ENCODE measurements at places on chromosomes 3 and 15.

GRCh38 chr3:65785065-65785645 lies 253.6 kb downstream of the MAGI1 start:
- DNase-seq = peak; percentile 58

GRCh38 chr3:179733797-179734196 lies 81.0 kb downstream of the USP13 start:
- DNase-seq = no peak

DNA sequence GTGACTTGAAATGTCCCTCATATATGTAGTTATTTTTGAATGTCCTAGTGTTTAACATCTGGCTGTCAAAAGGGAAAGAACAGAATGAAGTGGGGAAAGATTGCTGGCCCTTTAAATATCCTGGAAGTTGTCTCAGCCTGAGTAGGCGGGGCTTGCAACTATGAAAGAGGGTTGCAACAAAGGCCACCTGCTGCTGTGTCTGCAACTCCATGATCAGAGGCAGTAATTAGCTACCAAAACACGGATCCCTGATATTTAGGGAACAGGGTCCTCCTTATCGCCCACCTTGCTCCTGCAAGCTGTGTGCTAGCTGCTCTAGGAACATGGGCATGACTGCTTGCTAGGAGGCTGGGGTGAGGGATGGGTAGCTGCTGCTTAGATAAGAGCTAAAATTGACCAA lies 100.2 kb upstream of the CFAP20DC start:
- no peak for DNase-seq

DNA sequence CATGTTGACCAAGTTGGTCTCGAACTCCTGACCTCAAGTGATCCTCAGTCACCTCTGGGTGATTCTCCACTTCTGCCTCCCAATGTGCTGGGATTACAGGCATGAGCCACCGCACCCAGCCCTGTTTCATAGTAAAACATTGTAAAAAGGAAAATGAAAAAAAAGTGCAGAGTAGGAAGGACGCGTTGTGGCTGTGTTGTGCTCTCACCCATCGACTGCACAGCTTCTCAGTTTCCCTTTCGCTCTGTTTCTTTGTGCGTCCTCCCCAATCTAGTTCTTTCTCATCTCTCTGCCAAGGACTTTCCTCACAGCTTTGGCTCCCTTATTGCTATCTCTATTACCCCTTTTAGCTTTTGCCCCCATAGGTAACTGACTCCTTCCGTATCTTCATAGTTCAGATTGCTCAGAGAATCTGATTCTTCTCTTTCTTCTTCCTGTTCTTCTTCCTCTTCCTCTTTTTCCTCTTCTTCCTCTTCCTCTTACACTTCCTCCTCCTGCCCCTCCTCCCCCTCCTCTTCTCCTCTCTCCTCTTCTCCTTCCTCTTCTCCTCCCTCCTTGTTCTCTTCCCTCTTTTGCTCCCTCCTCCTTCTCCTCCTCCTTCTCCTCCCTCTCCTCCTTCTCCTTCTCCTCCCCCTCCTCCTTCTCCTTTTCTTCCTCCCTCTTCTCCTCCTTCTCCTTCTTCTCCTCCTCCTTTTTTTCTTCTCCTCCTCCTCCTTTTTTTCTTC lies 81.1 kb upstream of the VGLL4 start:
- no peak for DNase-seq

GRCh38 chr3:149715247-149715646 lies 37.0 kb downstream of the COMMD2 start:
- no peak for DNase-seq

GRCh38 chr15:29652595-29652994 lies 169.7 kb downstream of the TJP1 start:
- no peak for DNase-seq

DNA sequence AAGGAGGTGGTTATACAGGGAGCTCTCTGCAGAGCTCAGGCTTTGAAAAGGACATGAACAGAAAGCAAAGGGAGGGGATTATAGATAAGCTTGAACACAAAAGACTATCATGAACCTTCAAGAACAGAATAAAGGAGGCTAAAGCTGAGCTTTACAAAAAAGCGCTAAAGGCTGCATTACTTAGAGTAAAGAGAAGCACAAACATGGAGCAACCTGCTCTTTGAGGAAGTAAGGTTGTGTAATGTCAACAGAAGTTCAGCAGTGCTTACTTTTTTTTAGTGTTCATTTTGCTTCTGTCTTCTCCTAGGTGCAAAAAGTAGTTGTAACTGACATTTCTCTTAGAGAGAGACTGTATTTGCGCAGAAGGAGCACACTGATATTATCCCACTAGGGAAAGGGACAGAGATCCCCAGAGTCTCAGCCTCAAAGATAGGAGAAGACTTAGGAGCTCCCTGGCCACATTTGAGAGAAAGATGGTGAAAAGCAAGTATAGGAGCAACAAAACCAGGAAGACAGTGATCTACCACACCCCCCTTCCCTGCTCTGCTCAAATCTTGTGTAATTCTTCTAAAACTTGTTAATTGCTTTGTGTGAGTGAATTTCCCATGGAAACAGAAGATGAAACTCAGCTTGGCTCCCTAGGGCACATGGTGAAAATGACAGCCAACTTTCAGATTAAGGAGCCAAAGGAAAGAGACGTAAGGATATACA lies 54.7 kb downstream of the QTRT2 start:
- DNase-seq = no peak

DNA sequence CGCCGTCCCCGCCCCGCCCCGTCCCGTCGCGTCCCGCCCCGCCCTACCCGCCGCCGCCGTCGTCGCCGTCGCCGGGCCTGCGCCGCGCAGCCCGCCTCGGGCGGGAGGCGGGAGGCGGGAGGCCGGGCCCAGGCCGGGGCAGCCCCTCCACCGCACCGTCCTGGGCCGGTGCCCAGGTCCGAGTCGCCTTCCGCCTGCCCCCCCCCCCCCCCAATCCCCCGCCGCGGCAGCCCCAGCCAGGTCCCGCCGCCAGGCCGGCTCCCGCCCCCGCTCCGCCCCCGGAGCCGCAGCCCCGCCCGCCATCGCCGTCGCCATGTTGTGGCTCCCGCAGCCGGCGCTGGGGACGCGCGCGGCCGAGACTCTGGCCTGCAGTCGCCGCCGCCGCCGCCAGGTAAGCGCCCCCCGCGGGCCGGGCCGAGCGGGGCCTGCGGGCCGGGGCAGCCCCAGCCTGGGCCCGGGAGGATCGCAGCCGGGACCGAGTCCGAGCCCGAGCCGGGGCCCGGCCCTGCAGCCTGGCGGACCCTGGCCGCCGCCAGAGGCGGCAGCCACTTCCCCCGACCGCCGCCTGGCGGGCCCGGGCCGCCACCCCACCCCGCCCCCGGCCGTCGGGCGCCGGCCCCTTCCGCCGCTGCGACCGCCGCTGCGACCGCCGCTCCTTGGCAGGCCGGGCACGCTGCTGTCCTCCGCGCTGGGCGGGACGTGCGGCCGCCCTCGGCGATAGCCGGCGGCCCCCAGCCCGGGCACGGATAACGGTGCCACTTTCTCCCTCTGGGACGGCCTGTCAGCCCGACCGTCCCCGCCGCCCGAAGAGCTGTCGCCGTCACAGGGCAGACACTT lies at the start of gene ZNF592:
Gene ZNF592, plus strand, starts transcription at position 319 of the 837 bp plus-strand sequence. CDS start 34,084 bp downstream, outside the sequence.
- peak; percentile 96 for DNase-seq

GRCh38 chr3:24793896-24794295 lies 299.2 kb upstream of the THRB start:
- DNase-seq = no peak

DNA sequence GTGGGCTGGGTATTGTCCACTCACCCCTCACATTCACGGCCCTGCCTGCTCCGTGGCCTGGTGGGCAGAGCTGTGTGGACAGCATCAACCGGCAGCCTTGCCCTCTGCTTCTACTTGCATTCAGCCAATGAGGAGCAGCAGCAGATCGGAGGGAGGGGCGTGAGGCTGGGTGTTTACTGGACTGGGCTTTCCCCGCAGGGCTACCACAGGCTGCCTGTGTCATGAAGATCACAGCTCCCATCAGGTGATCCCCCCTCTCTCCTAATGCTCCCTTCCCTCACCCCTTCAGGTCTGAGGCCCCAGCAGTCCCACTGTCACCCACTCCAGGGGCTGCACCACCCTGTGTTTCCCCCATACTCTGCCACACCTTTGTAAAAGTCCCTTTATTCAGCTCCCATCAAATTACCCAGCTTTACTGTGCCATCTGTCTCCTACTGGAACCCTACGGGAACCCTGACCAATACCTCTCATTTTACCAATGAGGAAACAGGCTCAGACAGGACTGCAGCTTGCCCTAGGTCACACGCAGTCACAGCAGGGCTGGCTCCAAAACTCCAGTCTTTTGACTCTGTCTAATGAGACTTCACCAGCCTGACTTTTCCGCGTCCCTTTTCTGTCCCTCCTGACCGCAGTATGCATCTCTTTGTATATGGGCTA lies 81.1 kb downstream of the MEGF11 start:
- DNase-seq = no peak

GRCh38 chr3:139252719-139253118 lies 91.1 kb upstream of the MRPS22 start:
- DNase-seq = no peak

DNA sequence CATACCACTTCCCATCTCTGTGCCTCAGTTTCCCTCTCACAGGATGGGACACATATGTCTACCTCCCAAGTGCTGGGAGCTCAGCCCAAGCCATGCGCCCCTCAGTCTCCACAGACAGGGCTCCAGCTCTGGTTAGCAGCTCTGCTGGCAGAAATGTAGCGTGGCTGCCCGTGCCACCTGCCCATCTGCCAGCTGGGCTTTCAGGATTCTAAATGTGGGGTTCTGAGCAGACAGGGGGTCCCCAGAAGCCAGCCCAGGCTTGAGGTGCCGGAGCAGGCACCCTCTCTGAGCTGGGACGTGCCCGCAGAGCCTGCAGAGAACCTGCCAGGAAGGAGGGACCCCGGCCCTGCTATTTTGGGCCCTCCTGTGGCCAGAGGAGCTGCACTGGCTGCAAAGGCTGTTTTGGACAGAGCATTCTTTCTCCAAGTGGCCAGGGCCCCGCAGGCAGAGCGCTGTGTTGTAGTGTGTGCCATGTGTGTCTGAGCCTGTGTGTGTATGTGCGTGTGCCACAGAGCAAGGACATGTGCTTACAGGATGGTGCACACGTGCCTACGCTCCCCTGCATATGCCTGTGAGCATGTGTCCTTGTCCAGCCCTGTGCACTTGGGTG lies 31.7 kb downstream of the PSTPIP1 start:
- DNase-seq = no peak

- DNase-seq = peak; percentile 59
Observed at GRCh38 chr15:98609144-98609852, 39.0 kb upstream of the IGF1R start.

DNA sequence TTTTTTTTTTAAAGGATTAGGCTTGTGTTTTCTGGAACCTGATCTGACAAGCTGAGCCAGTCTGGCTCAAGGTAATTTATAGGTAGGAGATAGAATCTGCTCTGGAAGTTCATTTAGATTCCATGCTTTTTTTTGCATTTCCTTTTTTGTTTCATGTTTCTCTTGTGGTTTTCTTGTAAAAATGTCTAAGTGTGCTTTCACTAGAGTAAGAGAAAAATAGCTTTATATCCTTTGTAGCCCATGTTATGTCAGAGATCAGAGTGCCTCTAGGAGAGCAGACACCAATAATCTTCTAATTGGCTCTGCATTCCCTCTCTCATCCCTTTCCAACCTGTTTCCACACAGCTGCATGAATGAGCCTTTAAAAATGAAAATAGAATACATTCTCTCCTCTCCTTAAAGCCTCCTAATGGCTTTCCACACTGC lies 389.8 kb upstream of the KCNMB2 start:
- DNase-seq = peak; percentile 7

DNA sequence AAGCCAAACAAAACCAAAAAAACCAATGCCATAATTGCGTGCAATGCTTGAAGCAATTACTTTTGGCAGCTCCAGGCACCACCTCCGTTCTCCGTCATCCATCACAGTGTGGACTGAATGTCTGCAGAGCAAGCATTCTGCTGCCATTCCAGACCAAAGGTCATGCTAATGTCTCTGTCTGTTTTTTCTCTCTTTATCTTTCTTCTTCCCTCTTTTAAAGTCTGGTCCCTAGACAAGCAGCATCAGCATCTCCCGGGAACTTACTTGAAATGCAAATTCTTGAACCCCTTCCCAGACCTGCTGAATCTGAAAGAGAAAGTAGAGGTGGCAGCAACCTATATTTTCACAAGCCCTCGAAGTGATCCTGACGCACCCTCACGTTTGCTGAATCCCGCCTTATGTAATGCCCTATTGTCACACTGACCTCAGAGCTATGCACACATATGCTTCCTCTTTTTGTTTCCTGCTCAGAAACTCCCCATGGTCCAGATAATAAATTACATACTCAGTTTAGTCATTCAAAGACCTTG lies 297.3 kb upstream of the PROK2 start:
- DNase-seq = no peak

GRCh38 chr3:186515125-186515524 lies 29.1 kb downstream of the CRYGS start:
- no peak for DNase-seq

DNA sequence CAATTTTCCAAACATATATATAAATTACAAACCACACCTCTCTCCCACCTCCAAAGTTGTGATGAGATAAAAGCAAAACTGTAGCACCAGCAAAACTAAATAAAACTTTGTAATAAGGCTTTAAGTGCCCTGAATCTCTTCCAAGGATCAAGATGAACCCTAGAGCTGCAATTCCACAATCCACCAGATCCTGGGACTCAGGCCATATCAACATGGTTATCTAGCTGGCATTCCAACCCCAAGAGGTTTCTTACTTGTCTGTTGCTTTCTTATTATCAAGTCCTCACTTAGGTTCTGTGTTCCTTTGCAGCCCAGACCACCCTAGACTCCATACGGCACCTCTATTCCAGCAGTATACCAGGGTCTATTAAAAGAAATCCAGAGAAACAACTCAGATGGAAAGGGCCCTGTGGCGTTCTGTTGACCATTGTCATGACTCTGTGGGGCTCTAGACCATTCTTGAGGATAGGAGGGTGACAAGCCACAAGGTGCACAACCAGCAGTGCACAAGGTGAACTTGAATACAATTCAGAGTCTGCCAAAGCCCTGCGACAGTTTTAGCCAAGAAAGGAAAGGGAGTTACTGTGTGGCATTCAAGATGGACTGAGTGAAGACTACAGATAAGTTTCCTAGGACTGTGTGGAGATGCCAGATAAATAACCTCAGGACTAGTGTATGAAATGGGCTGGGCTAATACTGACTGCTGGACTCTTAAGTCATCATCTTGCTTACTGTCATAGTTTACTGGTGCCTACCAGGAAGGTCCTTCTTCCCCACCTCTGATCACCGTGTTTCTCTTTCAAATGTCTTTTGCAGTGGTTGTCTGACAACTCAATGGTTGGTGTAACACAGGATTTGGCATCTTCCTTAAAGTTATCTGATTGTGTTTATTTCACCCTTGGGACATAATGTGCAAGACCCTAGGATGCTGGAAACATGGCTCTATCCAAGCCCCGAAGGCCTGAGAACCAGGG lies 27.2 kb downstream of the ACKR2 start:
- DNase-seq = no peak

- no peak for DNase-seq
Observed at GRCh38 chr3:64861684-64862083, 173.9 kb upstream of the ADAMTS9 start.
